ENCODE measurements at places on chromosomes 2 and 18. TPM values are rescaled to one million over a fixed set of nuclear protein-coding genes. Genes with fewer than 3 reads are reported as not detected.

Gene MALL
- 184 TPM for total RNA-seq

Gene ERFE
- total RNA-seq, result 25.3 TPM

Gene LYPD1
- 28.6 TPM for total RNA-seq

- DNase-seq, result no peak
Measured at GRCh38 chr18:68997845-68998244, 200.0 kb downstream of the CCDC102B start.

- DNase-seq, result peak; percentile 57
Measured at GRCh38 chr2:199488772-199489400, 31.1 kb upstream of the SATB2 start.

- peak; percentile 5 for DNase-seq
Measured at GRCh38 chr2:210584834-210585233, 28.4 kb downstream of the CPS1 start.

GRCh38 chr18:48337053-48337452, 72.1 kb downstream of the ZBTB7C start:
- DNase-seq, result no peak
